ENCODE measurements at places on chromosomes 12 and 14. TPM values are rescaled to one million over a fixed set of nuclear protein-coding genes. Genes with fewer than 3 reads are reported as not detected.

The TCL1B gene
- not detected for total RNA-seq

The TAS2R50 gene
- not detected for total RNA-seq

The PEBP1 gene
- total RNA-seq = 286 TPM

The EGLN3 gene
- 5.3 TPM for total RNA-seq

The PSMA6 gene
- total RNA-seq = 319 TPM

The POTEG gene
- not detected for total RNA-seq

The SLC15A5 gene
- not detected for total RNA-seq

The WNT1 gene
- total RNA-seq = 0.07 TPM

The NOPCHAP1 gene
- 20.1 TPM for total RNA-seq

The SELPLG gene
- total RNA-seq = 0.97 TPM

The HIGD1C gene
- not detected for total RNA-seq

The LALBA gene
- not detected for total RNA-seq

The EID3 gene
- 5.5 TPM for total RNA-seq

The ZNF891 gene
- total RNA-seq = 0.37 TPM

The IGFBP6 gene
- total RNA-seq = 242 TPM

The HRK gene
- 1.3 TPM for total RNA-seq

The KIF5A gene
- 0.20 TPM for total RNA-seq

The CBLN3 gene
- total RNA-seq = 1.1 TPM

The DCN gene
- total RNA-seq = 0.22 TPM

The PITPNM2 gene
- 21.5 TPM for total RNA-seq

The DEGS2 gene
- total RNA-seq = 2.1 TPM

The GZMB gene
- not detected for total RNA-seq

The RNASE1 gene
- 0.12 TPM for total RNA-seq

The OTOGL gene
- not detected for total RNA-seq

The MON2 gene
- 16.5 TPM for total RNA-seq

The MIPOL1 gene
- 3.2 TPM for total RNA-seq

The PPP1R1A gene
- total RNA-seq = 0.33 TPM

The SLC5A8 gene
- total RNA-seq = not detected
